ENCODE measurements at places on chromosomes 5 and 9.

GRCh38 chr9:33446240-33446945 lies 1.0 kb downstream of the AQP3 start:
- DNase-seq: peak; percentile 74

GRCh38 chr5:96074870-96075269 lies 113.2 kb upstream of the ELL2 start:
- no peak for DNase-seq

GRCh38 chr5:34586117-34586885 lies 69.8 kb upstream of the RAI14 start:
- no peak for DNase-seq

DNA sequence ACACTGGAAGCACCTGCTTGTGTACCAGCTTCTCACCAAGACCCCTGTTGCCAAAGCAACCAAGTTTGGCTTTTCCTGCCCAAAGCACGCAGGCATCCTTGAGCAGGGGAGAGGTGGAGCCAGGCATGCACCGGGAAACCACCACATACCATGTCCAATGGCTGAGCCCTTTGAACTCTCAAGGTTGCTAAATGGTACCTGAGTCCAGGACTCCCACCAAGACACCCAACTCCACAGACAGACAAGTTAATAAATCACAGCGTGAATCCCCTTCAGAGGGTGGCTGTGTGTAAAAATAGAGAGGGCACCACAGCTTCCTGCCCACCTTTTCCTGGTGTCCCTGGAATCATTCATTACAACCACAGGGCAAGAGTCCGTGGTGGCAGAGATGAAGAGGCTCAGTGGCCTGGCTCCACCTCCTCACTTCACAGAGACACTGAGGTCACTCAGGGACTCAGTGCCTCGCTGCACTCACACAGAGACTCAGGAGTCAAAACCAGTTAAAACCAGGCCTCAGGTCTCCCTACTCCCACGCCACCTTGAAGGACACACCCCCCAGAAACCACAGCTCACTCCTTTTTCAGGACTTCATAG lies 143.7 kb downstream of the C5orf15 start:
- DNase-seq: no peak

DNA sequence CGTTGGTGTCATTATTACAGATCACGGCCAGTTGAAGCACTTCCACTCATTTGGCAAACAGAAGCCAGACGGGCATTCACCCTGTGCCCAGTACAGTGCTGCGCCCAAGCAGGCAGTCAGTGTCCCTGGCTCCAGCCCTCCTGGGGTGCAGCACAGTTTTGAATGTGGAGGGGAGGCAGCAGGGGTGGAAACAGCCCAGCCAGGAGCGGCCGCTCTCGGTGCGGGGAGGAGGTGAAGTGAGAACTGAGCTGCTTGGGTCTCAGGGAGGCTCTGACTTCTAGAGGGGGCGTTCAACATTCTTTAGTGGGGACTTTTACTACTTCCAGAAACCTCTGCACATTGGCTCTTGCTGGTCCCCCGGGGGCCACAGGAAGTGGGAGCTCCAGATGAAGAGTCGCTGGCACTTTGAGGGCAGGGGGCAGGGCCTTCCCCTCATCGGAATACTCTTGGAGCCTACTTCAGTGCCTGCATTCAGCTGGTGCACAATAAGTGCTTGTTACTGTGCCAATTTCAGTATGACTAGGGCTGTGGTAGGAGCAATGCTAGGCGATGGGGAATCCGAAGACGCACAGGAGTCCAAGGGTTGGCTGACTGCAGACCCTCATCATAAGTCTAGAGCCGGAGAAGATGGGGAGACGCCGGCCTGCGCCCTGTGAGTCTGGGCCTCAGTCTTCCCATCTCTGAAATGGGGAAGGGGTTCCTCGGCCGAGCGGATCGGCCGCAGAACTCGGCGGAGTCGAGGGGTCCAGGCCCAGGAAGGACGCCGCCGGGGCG lies 492 bp upstream of the NEK6 start:
- DNase-seq: no peak

DNA sequence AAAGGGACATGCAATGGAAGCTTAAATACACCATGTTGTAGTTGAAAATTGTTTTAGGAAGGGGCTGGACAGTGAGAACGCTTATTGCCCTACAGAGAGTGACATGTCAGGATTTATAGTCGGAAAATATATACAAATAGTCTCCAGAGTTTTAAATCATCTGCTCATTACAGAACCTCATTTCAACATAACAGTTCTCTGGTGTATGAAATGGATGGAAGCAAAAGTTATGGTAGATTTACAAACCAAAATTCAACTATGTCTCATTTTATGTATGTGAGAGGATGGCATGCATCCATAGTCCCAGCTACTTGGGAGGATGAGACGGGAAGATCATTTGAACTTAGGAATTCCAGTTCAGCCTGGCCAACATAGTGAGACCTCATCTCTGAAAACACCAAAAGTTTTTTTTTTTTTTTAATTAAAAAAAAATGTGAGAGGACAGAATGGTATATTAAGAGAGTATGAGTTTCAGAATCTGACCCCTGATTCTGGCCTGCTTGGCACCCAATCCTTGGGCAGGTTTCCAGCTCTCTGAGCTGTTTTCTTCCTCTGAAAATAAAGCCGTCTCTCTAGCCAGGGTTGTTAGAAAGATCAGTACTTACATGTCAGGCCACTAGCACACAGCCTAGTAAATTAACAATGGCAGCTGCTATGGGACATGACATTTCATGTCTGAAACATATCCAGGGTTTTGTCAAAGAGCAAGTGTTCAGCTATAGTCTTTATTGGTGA lies 40.1 kb downstream of the IQGAP2 start:
- DNase-seq: no peak

GRCh38 chr5:160033546-160034252 lies 24.8 kb downstream of the TTC1 start:
- DNase-seq: no peak

- no peak for DNase-seq
Observed at GRCh38 chr9:123268199-123268464, 254 bp downstream of the STRBP start.

GRCh38 chr5:675111-675870 lies 17.9 kb downstream of the TPPP start:
- DNase-seq: no peak

- no peak for DNase-seq
Observed at GRCh38 chr9:131111186-131111853, 14.1 kb upstream of the NUP214 start.

DNA sequence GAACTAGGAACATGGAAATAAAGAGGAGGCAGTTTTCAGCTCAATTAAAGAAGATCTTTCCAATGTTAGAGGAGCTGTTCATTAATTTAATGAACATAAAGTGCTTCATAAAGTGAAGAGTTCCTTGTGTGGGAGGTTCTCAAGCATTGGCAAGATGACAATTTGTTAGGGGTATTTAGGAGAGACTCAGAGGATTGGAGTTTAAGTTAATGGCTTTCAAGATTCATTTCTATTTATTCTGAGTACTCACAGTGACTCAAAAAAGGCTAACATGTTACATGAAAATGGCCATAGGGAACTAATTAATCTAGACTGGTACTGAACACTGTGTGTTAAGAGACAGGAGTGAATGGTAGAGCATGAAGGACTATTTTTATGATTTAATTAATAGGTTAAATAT lies 55.4 kb upstream of the CDH12 start:
- no peak for DNase-seq

DNA sequence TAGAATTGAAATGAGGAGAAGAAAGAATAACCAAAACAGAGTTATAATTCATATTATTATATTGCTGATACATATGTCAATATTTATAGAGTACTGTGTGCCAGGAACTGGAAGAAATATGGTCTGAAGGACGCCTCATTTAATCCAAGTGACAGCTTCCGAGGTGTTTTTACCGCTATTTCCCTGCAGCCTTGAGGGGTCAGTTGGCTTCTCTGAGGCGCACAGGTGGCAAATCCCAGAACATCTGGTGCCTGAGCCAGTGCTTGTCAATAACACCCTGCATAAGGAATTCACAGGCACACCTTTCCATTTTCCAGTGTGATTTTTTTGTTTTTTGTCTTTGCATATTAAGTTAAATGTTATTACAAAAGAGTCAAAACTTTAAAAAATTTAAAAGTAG lies 43.3 kb upstream of the CTSL start:
- no peak for DNase-seq

- DNase-seq: no peak
Observed at GRCh38 chr5:56440871-56441740, 208.0 kb upstream of the ANKRD55 start.

DNA sequence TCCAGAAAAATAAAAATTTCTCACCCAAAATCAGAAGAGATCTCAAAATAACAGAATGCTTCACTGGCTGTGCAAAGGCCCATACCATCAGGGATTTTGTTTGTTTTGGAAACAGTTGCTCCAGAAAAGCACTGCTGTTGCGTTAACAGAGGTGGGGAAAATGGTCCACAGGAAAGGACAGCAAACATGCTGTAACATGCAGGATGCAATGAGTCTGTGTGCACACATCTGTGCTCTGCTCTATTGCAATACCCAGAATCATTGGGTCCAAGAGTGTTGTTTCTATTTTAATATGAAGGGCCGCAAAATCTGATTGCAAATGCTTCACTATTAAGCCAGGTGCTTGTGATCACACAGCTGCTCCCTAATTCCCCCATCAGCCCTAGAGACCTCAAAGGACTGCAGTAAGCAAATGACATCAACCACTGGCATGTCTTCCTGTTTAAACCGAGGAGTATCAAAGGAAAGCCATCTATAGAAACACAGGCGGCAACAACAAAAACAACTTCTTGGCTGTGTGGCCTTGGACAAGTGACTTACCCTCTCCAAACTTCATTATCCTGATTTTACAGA lies 141.0 kb downstream of the DCP2 start:
- no peak for DNase-seq

GRCh38 chr5:116779846-116780245 lies 205.2 kb upstream of the SEMA6A start:
- no peak for DNase-seq

DNA sequence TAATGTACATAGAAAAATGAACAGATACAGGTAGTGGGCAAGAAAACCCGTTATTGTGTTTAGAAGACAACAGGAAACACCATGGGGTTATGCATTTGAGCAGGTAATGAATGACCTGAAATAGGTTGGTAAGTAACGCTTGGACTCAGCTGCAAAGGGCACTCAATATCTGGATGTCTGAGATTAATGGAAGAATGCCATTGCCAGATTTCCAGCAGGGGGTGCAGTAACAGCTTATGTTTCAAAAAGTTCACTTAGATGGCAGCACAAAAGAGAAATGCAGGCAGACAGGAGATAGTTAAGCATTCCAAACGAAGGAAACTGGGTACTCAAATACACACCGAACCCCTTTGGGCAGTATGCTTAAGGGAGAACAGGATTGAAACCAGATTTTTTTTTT lies 285.5 kb upstream of the VLDLR start:
- DNase-seq: no peak

DNA sequence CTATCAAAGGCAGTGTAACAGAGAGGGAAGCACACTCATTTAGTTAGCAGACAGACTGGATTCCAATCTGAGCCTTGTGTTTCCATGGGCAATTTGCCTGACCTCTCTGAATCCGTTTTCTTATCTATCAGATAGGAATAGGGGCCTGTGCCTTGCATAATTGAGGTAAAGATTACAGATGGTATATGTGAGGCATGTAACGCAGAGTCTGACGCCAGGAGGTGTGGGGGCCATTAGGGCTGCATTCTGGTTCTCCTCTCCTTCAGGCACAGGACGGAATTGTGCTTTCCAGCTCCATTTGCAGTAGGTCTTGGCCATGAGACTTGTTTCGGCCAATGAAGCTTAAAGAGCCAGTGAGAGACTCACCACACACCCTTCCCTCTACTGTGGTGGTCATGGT lies 97.6 kb downstream of the FRMD3 start:
- no peak for DNase-seq

GRCh38 chr5:81393783-81394718 lies at the start of gene ACOT12:
ACOT12 (minus strand) TSS chr5:81394134; CDS start chr5:81394114, 20 bp downstream.
- DNase-seq: peak; percentile 53

DNA sequence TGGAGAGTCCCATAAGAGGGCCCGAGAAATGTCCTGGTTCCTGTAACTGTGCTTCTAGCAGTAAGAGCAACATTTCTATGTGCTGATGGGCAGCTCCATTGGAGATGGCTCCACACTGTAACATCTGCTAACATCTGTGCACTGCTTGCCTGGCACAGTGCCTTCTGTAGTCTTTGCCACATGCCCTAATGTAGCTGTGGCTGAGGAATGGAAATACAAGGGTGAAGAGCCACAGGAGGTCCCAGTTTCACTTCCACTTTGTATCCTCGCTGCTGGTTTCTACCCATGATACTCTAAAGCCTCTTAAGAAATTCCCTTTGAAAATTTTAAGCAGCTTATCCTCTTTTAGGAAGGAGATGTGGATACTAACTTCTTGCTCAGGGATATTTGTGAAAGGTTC lies 97.4 kb downstream of the HOMER1 start:
- DNase-seq: no peak

DNA sequence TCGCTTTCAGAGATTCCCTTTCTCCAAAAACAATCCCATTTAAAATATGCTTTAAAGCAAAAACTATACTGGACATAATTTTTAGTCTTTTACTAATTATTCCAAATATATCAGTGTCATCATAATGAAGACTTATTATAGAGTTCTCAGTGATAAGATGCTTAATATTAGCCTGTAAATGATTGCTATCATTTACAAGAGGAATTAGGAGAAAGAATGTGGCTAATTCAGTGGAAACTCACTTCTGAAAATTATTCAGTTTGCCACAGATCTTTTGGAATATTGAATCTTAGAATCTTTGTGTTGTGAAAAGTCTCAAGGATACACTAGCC lies 24.7 kb upstream of the GLRX start:
- DNase-seq: no peak

- no peak for DNase-seq
Observed at GRCh38 chr5:140054086-140054689, 11.1 kb upstream of the NRG2 start.

DNA sequence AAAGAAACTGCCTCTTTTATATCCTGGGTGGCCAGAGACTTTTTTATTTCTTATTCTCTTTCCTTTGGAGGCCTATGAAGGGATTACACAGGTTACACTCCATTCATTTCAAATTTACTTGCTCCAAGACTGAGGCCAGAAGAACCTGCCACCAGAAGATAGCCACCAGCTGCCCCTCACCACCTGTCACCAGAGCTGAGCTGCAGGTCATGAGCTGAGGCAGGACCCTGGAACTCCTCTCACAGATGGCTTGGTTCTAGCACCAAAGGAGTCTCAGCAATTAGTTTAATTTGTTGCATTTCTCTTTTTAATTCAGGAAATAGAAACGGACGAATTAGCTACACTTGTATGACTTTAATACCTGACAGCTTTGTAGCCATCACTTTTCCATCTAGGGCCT lies 313.9 kb downstream of the SPOCK1 start:
- no peak for DNase-seq
